Neural progenitor cell (in vitro differentiated cells): ENCODE measurements at places on chromosomes 3 and 15.
A peak's percentile ranks its signal among the peaks of the same experiment; 100 is the strongest.

DNA sequence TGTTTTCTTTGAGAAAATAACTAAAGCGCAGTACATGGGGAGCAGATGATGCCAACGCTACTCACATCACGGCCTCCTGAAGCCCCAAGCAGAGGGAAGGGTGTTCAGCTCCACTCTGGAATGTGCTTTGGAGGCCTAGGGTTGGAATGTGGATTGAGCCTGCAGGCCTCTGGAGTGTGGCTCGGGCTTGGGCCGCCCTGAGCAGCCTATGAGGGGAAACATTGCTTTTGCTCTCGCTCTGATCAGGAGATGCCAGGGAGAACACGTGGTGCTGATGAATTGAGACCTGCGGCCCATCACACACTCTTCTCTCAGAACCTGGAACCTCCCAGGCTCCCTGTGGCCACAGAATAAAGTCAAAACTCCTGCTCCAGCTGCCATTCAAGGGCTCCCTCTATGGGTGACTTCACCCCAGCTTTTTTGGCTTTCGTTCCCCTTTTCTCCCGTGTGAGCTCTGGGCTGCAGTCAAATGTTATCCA lies 23.3 kb downstream of the CCDC13 start:
- H3K4me1 ChIP-seq: peaks cover 16% of the 10 kb centered on the region
- no peak overlapping the region for H3K4me3 ChIP-seq
- no peaks in the 10 kb centered on the region for H3K36me3 ChIP-seq
- no peaks in the 10 kb centered on the region for H3K27me3 ChIP-seq
- peak overlapping the region; percentile 35 for H3K27ac ChIP-seq
- peak; percentile 54 for DNase-seq

GRCh38 chr3:129233538-129233937 lies 15.9 kb upstream of the COPG1 start:
- H3K27me3 ChIP-seq: no peaks in the 10 kb centered on the region
- peaks cover 5% of the 10 kb centered on the region for H3K4me1 ChIP-seq
- no peak overlapping the region for H3K4me3 ChIP-seq
- H3K27ac ChIP-seq: no peak overlapping the region
- no peak for DNase-seq

GRCh38 chr3:110579840-110580550 lies 491.6 kb upstream of the NECTIN3 start:
- DNase-seq: no peak
- H3K36me3 ChIP-seq: no peaks in the 10 kb centered on the region
- no peak overlapping the region for H3K4me3 ChIP-seq
- H3K4me1 ChIP-seq: peaks cover 11% of the 10 kb centered on the region
- no peak overlapping the region for H3K27ac ChIP-seq

DNA sequence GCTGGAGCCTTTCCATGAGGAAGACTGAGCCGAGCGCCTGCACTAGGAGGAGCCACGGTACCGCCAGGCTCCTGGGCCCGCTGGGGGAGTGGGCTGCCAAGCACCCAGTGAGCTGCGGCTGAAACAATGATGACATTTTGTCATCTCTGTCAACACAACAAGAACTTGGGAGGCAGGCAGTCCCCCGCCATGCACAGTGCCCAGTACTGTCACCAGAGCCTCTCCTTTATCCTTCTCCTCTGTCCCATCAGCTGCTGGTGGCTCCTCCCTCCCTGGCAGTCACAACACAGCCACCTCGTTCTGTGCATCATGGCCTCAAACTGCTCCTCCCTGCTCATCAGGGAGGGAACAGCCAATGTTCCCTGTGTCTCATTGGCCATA lies 34.0 kb upstream of the PCSK6 start:
- H3K36me3 ChIP-seq: no peaks in the 10 kb centered on the region
- H3K4me1 ChIP-seq: no peaks in the 10 kb centered on the region
- no peak for DNase-seq
- no peaks in the 10 kb centered on the region for H3K27me3 ChIP-seq

DNA sequence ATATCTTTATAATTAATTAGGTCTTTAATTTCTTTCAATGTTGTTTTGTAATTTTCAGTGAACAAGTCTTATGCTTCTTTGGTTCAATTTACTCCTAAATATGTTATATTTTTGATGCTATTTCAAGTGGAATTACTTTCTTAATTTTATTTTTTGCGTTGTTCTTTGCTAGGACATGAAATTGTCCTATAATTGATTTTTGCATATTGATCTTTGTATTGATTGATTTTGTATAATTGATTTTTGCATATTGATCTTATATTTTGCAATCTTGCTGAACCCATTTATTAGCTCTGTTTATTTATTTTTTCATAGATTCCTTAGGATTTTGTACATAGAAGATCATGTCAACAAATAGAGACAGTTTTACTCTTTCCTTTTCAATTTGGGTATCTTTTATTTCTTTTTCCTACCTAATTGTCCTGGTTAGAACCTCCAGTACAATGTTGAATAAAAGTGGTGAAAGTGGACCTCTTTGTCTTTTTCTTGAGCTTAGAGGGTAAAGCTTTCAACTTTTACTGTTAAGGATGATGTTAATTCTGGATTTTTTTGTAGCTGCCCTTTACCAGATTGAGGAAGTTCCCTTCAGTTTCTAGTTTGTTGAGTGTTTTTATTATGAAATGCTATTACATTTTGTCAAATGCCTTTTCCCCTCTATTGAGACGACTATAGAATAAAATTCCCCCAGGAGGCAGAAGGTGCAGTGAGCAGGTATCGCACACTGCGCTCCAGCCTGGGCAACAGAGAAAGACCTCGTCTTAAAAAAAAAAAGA lies 36.8 kb upstream of the CCDC50 start:
- H3K27me3 ChIP-seq: no peaks in the 10 kb centered on the region
- no peak overlapping the region for H3K4me3 ChIP-seq
- DNase-seq: no peak
